ENCODE measurements at places on chromosomes 6 and 20. TPM values are rescaled to one million over a fixed set of nuclear protein-coding genes. Genes with fewer than 3 reads are reported as not detected.

- H3K27me3 ChIP-seq, result no peaks in the 10 kb centered on the region
- H3K4me1 ChIP-seq, result no peaks in the 10 kb centered on the region
- H3K27ac ChIP-seq, result no peak overlapping the region
- H3K36me3 ChIP-seq, result no peaks in the 10 kb centered on the region
- H3K4me3 ChIP-seq, result no peak overlapping the region
Observed at GRCh38 chr6:116975600-116975999, 98.6 kb downstream of the RFX6 start.

DNA sequence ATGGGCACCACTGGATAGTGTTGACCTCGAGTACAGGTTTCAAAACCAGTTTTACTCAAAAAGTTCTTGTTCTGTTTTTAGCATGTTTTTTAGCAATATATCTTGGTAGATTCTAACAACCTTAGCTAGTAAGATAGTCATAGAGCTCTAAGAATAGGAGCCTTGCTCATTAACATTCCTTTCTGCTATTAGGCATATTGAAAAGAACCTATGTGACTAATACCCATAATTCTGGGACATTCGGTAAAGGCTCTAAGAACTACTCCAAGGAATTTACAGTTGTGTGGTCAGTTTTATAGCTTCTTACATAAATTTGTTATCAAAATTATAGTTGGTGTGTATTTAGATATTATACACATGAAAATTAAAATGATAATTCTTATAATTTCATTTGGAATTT lies 11.6 kb downstream of the SLC9A8 start:
- peaks cover 7% of the 10 kb centered on the region for H3K36me3 ChIP-seq
- DNase-seq, result peak; percentile 71
- H3K27me3 ChIP-seq, result no peaks in the 10 kb centered on the region
- peak overlapping the region; percentile 32 for H3K27ac ChIP-seq

DNA sequence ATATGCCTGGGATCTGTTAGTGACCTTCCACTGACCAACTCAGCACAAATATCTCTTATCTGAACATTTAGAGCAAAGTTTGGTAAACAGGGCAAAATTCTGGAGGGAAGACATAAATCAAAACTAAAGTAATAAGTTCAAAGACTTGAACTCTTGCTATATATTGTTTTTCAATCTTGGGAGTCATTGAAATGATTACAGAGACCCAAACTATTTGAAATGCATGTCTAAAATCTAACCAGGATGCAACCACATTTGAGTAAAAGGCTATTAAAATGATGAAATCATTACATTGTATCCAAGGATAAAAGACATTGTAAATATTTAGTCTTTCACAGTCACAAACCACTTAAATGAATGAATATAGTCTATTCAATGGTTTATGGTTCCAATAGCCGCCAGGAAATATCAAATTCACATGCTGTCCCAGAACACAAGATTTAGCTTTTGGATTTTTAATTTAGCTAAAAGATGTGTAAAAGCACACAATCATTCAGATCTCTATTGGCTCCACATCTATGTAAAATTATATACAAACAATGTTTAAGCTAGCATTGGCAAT lies 256.6 kb upstream of the EPHA7 start:
- no peak overlapping the region for H3K4me3 ChIP-seq
- no peak for DNase-seq
- H3K4me1 ChIP-seq, result no peaks in the 10 kb centered on the region
- no peaks in the 10 kb centered on the region for H3K36me3 ChIP-seq
- no peak overlapping the region for H3K27ac ChIP-seq

- H3K4me3 ChIP-seq, result peak overlapping the region; percentile 10
- H3K27ac ChIP-seq, result peak overlapping the region; percentile 76
- H3K4me1 ChIP-seq, result peaks cover 25% of the 10 kb centered on the region
- DNase-seq, result peak; percentile 87
- no peaks in the 10 kb centered on the region for H3K27me3 ChIP-seq
Observed at GRCh38 chr6:17945111-17945510, 42.3 kb downstream of the KIF13A start.

DNA sequence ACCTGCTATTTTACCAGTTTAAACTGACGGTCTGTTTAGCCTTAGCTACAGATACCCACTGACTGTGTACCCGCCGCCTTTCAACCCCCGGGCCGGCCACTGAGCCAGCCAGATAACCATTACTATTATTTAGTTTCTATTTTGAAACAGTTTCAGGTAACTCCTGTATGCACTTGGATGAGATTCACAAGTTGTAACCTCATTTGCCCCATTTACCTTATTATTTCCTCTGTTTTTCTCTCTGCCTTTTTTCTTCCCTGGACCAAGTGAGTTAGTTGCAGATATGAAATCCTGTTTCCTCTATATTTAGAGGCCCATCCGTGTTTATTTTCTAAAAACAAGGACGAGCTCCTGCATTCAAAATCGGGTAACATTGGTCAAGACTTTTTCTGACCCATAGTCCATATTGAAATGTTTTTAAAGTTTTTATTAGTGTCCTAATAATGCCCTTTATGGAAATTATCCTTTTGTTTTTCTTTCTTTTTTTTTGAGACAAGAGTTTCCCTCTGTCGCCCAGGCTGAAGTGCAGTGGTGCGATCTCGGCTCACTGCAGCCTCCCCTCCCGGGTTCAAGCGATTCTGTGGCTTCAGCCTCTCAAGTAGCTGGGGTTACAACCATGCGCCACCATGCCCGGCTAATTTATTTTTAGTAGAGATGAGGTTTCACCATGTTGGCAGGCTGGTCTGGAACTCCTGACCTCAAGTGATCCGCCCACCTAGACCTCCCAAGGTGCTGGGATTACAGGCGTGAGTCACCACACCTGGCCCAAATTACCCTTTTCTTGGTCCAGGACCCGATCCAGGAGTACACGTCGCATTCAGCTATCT lies 767 bp downstream of the AP5S1 start:
- peaks cover 9% of the 10 kb centered on the region for H3K36me3 ChIP-seq
- no peaks in the 10 kb centered on the region for H3K27me3 ChIP-seq
- H3K27ac ChIP-seq, result peak overlapping the region; percentile 97
- H3K4me3 ChIP-seq, result peak overlapping the region; percentile 87

DNA sequence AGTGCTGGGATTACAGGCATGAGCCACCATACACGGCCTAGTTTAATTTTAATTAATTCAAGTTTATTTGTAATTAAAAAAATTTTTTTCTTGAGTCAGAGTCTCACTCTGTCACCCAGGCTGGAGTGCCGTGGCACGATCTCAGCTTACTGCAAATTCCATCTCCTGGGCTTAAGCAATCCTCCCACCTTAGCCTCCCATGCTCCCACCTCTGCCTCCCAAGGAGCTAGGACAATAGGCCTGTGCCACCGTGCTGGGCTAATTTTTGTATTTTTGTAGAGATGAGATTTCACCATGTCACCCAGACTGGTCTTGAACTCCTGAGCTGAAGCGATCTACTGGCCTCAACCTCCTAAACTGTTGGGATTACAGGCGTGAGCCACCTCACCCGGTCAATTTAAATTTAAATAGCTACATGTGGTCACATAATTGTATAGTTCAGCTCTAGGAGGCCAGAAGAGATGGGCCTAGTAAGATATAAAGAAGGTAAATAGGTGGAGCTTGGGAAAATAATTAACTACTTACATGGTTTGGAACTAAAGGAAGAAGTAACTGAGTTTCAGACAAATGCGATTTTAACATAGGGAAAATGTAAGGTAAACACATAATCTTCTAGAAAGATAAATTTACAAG lies 220.0 kb upstream of the CITED2 start:
- H3K36me3 ChIP-seq, result no peaks in the 10 kb centered on the region
- H3K27ac ChIP-seq, result no peak overlapping the region
- no peak overlapping the region for H3K4me3 ChIP-seq
- no peak for DNase-seq

- H3K27me3 ChIP-seq, result peaks cover 15% of the 10 kb centered on the region
- no peak overlapping the region for H3K27ac ChIP-seq
- 0 out of 2 replicates have a peak, but pooled peaks cover 4% of the 10 kb centered on the region for H3K4me1 ChIP-seq
- DNase-seq, result peak; percentile 66
- no peaks in the 10 kb centered on the region for H3K36me3 ChIP-seq
Observed at GRCh38 chr20:60117065-60117464, 158.8 kb downstream of the CDH26 start.

- no peak for DNase-seq
- no peaks in the 10 kb centered on the region for H3K4me1 ChIP-seq
- H3K27me3 ChIP-seq, result no peaks in the 10 kb centered on the region
- H3K36me3 ChIP-seq, result no peaks in the 10 kb centered on the region
Observed at GRCh38 chr6:124260337-124260736, 456.7 kb downstream of the NKAIN2 start.

GRCh38 chr20:47730744-47731143 lies 54.5 kb downstream of the SULF2 start:
- H3K27me3 ChIP-seq, result no peaks in the 10 kb centered on the region
- no peak overlapping the region for H3K4me3 ChIP-seq
- DNase-seq, result no peak
- H3K4me1 ChIP-seq, result no peaks in the 10 kb centered on the region
- H3K27ac ChIP-seq, result no peak overlapping the region

- H3K4me1 ChIP-seq, result no peaks in the 10 kb centered on the region
- H3K27me3 ChIP-seq, result no peaks in the 10 kb centered on the region
Observed at GRCh38 chr6:25685896-25686295, 33.9 kb downstream of the SCGN start.

DNA sequence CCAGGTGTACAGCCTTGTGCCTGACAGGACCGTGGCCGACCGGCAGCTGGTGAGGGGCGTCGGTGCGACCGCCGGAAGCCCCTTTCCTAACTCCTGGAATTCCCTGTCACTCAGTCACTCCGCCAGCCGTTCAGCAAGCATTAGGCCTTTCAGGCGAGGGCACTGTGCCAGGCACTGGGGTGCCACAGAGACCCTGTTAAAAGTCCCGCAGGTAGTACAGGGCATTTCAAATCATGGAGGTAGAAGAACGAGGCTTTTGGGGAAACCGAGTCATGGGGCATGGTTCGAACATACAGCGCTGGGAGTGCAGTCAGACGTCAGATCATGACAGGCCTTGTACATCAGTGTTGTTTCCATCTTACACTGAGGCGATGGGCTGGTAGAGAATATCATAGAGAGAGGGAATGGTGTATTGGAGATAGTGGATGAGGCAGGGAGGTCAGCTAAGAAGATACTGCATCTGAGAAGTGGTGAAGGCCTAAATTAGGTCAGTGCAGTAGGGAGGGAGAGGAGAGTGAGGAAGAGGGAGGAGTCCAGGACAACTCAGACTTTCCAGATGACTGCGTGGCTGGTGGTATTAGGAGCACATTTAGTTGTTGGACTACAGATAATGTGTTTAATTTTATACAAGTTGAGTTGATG lies 892 bp upstream of the DXO start:
- peak overlapping the region; percentile 96 for H3K27ac ChIP-seq
- no peaks in the 10 kb centered on the region for H3K27me3 ChIP-seq
- peak; percentile 87 for DNase-seq
- peak overlapping the region; percentile 90 for H3K4me3 ChIP-seq
- H3K36me3 ChIP-seq, result 0 out of 2 replicates have a peak, but pooled peaks cover 5% of the 10 kb centered on the region

GRCh38 chr20:17654649-17655285 lies 27.3 kb downstream of the RRBP1 start:
- peak; percentile 71 for DNase-seq
- H3K4me3 ChIP-seq, result no peak overlapping the region
- H3K27me3 ChIP-seq, result no peaks in the 10 kb centered on the region
- H3K4me1 ChIP-seq, result peaks cover 49% of the 10 kb centered on the region
- H3K36me3 ChIP-seq, result peaks cover 27% of the 10 kb centered on the region

DNA sequence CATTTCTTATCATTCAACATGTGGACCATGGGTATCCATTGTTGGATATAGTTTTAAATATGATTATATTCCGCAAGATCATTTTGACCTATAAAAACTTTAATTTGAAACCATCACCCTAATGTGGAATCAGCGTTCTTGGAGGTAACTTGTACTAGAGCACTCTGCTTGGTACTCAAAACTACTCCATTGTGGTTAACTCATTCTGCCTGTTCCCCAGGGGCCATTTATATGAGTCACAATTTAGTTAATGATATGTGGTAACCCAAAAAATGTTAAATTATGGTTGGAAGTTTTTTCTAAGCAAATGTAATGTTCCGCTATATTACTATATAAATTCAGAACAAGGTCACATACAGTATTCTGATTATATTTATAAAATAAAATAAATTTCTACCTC lies 109.3 kb downstream of the TRDN start:
- no peaks in the 10 kb centered on the region for H3K27me3 ChIP-seq
- H3K36me3 ChIP-seq, result no peaks in the 10 kb centered on the region
- H3K4me1 ChIP-seq, result no peaks in the 10 kb centered on the region
- DNase-seq, result no peak

GRCh38 chr6:44524476-44525227 lies 137.1 kb downstream of the CDC5L start:
- no peak overlapping the region for H3K4me3 ChIP-seq
- no peaks in the 10 kb centered on the region for H3K4me1 ChIP-seq
- DNase-seq, result no peak
- H3K27me3 ChIP-seq, result no peaks in the 10 kb centered on the region

GRCh38 chr6:78253618-78254017 lies 600.8 kb downstream of the MEI4 start:
- no peak overlapping the region for H3K4me3 ChIP-seq
- DNase-seq, result no peak
- H3K4me1 ChIP-seq, result no peaks in the 10 kb centered on the region
- H3K27me3 ChIP-seq, result no peaks in the 10 kb centered on the region

- H3K4me3 ChIP-seq, result peak overlapping the region; percentile 75
- peaks cover 17% of the 10 kb centered on the region for H3K4me1 ChIP-seq
- no peak overlapping the region for H3K27ac ChIP-seq
- H3K27me3 ChIP-seq, result no peaks in the 10 kb centered on the region
Observed at GRCh38 chr6:106512968-106513574, 116.2 kb downstream of the RTN4IP1 start.

GRCh38 chr6:142934599-142934998 lies 10.4 kb downstream of the HIVEP2 start:
- no peaks in the 10 kb centered on the region for H3K36me3 ChIP-seq
- no peak overlapping the region for H3K27ac ChIP-seq
- no peaks in the 10 kb centered on the region for H3K27me3 ChIP-seq
- no peak for DNase-seq

SYCP2 gene
- total RNA-seq, result 0.22 TPM

SNX9 gene
- 77.8 TPM for total RNA-seq

KCNK15 gene
- total RNA-seq, result 11.1 TPM

BTNL2 gene
- not detected for total RNA-seq

DAAM2 gene
- total RNA-seq, result 5.1 TPM

SULF2 gene
- 5.6 TPM for total RNA-seq

ZC3H12D gene
- not detected for total RNA-seq

MATN4 gene
- total RNA-seq, result not detected

PAK5 gene
- total RNA-seq, result not detected

Data from GM23248 (cell line).